ENCODE measurements at places on chromosomes 4 and X. TPM values are rescaled to one million over a fixed set of nuclear protein-coding genes. Genes with fewer than 3 reads are reported as not detected.

DNA sequence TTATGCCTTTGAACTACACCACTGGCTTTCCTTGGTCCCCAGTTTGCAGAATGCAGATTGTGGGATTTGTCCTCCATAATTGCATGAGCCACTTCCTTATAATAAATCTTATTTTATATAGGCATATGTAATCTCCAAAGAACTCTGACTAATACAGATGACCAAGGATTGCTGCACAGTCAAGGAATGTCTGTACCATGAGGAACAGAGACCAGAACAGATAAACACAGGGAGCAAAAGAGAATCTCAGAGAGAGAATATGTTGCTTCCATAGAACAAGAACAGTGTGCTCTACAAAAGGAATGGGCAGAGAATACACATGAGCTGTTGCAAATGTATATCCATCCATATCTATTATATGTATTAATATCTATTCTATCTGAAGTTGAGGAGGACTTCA lies 111.1 kb downstream of the ADRA2C start:
- DNase-seq: no peak

DNA sequence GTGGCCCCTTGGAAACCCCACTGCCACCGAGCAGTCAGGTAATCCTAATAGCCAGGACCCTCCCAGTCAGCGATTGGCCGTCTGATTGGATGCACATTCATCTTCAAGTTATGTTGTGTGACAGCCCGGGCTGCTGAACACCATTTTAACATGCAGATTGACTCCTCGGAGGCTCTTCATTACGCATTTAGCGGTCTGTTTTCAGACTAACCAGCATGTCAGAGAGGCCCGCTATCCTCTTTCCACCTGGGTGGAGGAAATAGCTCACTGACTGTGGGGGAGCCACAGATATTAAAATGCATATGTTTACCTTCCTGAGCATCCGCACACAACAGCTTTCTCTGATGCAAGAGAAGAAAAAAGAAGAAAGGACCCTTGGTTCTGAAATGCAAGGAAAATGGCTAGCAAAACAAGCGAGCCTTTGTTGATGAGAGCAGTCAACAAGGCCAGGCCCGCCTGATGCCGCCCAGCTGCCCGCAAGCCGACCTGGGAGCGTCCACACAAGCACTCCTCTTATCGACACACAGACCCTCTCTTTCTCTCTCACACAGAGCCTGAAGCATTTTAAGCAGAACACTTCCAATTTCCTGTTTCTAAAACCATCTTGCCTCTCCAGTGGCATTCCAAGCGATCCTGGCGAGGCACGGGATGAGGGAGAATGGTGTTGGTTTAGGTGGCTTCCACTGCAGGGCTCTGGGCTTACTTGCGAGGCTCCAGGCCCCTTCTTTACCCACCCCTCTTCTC lies 118.3 kb downstream of the MGST2 start:
- no peak for DNase-seq

DNA sequence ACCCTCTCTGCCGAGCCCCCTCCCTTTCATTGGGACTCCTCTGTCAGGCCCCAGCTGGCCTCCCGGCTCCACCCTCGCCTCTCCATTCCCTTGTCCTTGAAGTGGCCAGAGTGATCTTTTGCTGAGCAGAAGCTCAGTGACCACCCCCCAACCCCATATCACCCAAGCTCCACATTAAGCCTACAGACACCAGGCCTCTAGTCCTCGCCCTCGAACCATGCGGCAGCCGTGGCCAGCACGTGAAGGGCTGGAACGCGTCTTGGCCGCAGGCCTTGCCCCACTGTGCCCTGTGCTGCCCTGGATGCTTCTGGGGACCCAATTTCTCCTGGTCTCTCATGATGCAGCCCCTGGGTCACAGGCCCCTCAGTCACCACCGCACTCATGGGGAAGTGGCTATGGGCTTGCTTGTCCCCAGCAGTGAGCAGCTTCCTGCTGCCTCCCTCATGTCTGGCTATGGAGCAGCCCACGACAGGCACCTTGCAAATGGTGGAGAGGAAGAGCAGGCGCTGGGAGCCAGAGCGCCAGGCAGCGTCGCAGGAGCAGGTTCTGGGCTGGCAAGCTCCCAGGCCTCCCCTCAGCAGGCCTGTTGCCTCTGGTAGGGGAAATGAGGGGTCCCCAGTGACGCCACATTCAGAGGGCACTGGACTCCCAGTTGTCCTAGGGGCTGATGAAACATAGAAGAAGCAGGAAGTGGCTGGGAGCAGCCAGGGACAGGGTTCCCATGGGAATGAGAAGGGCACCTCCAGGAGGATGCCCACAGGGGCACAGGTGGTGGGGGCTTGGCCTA lies 757 bp upstream of the SRPK3 start:
- DNase-seq: no peak

- no peak for DNase-seq
These were observed 145.9 kb upstream of the ZFP42 start for GRCh38 chr4:187849556-187850225.

DNA sequence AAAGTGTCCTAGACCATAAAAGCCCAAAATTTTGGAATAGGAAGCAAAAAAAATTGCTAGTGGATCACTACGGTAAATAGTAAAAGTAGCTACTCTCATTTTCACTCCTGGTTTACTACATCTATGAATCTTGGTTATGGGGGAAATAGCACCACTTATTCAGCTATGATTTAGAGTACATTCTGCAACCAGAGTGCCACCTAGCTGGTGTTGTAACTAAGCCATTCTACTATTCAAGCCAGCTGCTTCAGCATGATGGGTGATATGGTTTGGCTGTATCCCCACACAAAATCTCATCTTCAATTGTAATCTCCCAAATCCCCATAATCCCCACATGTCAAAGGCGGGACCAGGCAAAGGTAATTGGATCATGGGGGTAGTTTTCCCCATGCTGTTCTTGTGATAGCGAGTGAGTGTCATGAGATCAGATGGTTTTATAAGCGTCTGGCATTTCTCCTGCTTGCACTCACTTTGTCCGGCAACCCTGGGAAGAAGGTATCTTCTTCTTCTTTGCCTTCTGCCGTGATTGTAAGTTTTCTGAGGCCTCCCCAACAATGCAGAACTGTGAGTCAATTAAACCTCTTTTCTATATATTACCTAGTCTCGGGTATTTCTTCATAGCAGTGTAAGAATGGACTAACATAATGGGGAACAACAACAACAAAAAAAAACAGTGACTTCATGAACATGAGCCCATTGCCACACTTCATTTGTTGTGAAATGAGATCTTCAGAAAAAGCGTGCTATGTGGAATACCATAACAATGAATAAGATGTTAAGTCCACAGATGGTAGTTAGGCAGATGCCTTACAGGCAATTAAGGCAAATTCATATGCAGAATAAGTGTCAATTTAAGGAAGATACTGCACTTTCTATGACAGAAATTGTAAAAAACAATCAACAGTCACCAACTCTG lies 280.1 kb downstream of the PABPC4L start:
- DNase-seq: peak; percentile 2

GRCh38 chrX:51917604-51918003 lies 24.2 kb downstream of the MAGED1 start:
- no peak for DNase-seq

- DNase-seq: no peak
These were observed 29.2 kb downstream of the P2RY8 start for GRCh38 chrX:1507511-1508463.

DNA sequence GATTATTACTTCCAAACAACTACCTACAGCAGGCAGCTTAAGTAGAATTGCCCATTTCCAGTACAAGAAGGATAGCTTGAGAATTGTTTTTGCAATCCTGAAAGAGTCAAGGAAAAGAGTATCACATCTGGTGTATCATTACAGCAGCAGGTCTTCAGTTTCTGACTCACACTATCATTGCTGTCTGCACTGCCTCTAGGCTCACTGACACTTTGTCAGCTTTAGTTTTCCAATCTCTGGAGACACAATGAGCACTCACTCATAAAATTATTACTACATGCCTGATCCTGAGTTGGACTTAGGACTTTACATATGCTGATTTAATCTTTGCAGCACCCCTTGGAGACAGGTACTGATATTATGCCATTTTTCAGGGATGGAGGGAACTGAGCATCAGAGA lies 244.6 kb upstream of the BOD1L1 start:
- no peak for DNase-seq

DNA sequence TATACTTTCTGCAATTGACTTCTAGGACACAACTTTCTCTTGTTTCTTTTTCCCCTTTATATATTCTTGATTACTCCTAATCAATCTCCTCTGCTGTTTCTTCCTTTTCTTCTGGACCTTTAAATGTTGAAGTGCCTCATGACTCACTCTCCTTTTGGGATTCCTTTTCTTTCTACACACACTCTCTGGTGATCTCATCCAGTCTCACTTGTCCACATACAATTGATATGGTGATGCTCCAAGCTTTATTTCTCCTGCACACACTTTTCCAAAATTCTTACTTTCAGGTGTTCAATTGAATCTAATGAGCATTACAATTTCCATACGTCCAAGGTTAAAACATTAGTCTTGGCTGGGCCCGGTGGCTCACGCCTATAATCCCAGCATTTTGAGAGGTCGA lies 794.8 kb upstream of the EPHA5 start:
- DNase-seq: peak; percentile 7

GRCh38 chrX:34886011-34886410 lies 56.6 kb upstream of the FAM47B start:
- no peak for DNase-seq

DNA sequence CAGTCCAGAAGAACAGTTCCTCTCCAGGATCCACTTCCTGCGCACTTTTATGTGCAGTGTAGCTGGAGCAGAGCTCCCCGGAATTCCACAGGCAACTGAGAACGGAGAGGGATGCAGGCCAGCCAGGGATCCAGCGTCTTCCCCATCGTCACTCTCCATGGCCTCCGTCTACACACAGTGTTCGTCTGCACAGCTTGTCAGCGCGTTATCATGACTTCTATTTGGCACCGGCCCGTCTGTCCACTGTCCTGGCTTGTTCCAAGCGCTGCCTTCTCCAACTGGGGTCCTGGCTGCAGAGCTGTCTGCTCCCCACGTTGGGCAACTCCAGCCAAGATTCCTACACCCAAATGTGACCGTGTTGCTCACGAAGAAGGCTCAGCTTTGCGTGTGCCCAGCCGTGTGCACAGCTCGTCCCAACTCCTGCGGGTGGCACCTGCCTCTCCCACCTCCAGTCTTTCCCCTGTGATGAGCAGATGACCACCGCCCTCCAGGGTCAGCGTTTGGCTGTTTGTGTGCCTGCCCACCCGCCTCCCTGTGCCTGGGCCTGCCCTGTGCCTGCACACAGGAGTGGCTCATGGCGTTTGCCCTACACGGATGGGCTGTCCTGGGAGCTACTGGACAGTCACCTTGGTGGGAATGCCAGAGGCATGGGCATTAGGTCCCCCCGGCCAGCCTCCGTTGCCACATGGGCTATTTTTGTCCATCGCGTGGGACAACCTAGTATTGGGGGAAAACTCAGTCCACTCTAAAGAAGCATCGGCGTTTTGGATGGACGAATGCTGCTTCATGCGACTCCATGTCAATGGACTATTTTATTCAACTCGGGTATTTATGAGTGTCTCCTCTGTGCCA lies 2.2 kb upstream of the CTBP1 start:
- DNase-seq: no peak

- DNase-seq: no peak
These were observed 50.6 kb downstream of the VGLL1 start for GRCh38 chrX:136582624-136583023.

DNA sequence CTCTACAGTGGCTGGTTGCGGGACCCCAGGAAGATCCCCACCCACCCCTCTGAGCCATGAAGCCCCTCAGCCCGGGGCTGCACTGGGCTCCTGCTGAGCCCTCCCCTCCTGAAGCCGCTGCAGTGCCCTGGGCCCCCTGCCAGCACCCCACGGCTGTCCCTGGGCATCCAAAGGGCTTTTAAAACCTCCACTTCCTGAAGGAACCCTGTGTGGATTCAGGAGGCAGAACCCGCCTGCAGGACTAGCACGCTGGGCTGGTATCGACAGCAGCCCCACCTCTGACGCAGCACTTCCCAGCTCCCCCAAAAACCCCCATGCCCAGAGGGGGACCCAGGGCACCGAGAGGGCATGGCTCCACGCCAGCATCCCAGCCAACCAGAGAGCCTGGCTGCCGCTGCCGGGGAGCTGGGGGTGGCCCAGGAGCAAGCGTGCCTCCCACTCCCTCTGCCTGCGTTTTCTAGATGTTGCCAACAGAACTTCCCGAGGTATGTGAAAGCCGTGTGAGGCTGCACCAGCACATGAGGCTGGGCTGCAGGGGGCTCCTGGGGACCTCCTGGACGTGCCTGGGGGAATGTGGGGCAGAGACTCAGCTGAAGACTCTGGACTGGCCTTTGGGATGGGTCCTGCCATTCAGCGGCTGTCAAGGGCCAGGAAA lies 6.3 kb downstream of the MXD4 start:
- peak; percentile 39 for DNase-seq

GRCh38 chr4:153804722-153805121 lies 15.8 kb upstream of the SFRP2 start:
- DNase-seq: no peak

DNA sequence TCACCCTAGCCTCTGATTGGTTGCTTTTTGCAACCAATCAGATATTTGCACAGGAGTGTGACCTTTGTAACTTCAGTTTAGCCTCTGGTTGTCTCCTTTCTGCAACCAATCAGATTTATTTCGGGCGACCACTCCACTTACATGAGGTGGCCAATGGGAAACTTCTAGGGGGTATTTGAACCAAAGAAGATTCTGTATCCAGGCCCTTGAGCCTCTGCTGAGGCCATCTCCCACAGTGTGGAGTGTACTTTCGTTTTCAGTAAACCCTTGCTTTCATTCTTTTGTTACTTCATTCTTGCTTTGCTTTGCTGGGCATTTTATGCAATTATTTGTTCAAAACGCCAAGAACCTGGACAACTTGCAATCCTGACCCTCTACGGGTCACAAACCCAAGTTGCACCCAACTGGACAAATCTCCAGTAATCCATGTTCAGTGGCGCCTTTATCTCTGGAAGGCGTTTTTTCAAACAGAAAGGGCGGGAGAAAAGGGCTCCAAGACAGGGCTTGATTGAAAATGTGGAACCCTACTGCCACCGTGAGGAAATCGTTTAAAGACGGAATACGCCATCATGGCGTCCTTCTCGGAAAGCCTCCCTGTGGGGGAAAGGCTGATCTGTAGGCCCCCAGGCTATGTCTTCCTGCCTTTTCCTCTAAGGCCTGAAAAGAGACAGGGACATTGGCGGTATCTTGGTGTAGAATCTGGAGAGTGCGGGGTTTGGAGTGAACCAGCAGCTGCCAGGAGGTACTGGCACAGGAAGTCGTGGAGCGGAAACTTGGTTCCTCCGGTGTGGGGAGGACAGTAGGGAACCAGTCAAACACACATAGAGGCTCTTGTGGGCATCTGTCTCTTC lies 184.6 kb downstream of the OR13H1 start:
- DNase-seq: no peak

DNA sequence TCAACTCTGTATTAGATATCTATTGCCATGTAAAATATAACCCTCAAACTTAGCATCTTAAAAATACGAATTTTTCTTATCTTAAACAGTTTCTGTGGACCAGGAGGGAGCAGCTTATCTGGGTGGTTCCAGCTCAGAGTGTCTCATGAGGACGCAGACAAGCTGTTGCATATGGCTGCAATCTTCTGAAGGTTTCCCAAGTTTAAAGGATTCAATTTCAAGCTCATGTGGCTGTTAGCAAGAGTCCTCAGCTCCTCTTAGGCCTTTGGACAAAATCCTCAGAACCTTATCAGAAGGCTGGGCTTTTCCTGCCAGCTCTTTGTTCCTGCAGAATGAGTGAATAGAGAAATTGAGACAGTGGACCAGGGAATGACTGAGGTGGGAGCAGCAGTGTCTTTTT lies 2.8 kb upstream of the CTSO start:
- no peak for DNase-seq

CASK gene
- 14.1 TPM for total RNA-seq

HOPX gene
- total RNA-seq: not detected

TIGD4 gene
- total RNA-seq: 0.11 TPM

PDE5A gene
- total RNA-seq: 12.8 TPM

CXCL11 gene
- total RNA-seq: 9.8 TPM

VEGFC gene
- total RNA-seq: 11.0 TPM

RHOXF2B gene
- total RNA-seq: not detected

ADGRG2 gene
- total RNA-seq: 0.63 TPM

Measured in Daoy (cell line).